Fibroblast of skin of back (primary cell): ENCODE measurements at places on chromosomes 6 and 20.

DNA sequence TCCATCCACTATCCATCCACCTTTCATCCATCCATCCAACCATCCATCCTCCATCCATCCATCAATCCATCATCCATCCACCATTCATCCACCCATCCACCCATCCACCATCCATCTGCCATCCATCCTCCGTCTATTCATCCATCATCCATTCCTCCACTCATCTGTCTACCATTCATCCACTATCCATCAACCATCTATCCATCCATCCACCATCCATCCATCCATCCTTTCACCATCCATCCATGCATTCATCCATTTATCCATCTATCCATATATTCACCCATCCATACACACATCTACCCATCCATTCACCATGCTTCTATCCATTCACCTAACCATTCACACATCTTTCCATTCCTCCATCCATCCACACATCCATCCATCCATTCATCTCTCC is 207.0 kb upstream of the CDH4 start:
- DNase-seq, result no peak

DNA sequence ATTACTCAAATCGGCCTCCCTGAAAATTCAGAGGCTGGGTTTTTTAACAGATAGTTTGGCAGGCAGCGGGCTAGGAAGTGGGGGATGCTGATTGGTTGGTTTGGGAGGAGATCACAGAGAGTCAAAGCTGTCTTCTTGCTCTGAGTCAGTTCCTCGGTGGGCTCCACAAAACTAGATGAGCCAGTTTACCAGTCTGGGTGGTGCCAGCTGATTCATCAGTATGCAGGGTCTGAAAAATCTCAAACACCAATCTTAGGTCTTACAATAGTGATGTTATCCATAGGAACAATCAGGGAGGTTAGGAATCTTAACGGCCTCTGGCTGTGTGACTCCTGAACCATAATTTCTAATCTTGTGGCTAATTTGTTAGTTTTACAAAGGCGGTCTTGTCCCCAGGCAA is 190.7 kb downstream of the C6orf118 start:
- DNase-seq, result no peak

DNA sequence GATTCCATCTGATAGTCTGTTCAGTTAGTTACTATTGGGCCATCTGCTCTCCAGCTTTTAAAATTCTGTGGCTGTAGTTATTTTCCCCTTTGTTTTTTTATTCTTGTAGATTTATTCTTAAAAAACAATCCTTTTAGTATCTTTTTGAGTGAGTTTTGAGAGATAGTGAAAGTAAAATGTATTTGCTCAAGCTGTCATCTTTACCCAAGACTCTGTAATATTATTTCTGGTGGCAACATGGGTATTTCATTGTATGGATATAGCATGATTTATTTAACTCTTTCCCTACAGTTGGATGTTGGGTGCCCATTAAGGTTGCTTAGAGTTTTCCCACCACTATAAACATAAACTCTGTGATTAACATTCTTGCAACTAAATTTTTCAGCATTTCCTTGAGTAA is 24.6 kb downstream of the STK4 start:
- no peak for DNase-seq

- DNase-seq, result no peak
Measured at GRCh38 chr6:109834131-109834530, 143.0 kb downstream of the FIG4 start.

- no peak for DNase-seq
Measured at GRCh38 chr6:36319436-36319762, 17.3 kb downstream of the BNIP5 start.

DNA sequence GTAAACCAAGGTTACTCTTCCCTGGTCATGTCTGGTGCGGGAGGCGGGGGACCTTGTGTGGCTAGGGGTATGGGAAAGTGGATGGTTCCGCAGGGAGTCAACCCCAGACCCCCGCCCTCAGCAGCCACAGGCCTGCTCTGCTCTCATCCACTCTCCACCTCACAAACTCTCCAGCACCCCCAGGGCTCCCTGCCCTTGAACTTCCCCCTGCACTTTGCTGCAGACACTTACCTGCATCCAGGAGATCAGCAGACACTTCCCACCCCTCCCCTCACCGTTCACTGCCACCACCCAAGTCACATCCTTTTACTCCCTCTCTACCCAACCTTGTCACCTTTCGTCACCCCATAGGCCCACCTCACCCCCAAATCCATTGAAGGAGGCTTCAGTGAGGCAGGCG is 3.9 kb upstream of the RAET1L start:
- no peak for DNase-seq

DNA sequence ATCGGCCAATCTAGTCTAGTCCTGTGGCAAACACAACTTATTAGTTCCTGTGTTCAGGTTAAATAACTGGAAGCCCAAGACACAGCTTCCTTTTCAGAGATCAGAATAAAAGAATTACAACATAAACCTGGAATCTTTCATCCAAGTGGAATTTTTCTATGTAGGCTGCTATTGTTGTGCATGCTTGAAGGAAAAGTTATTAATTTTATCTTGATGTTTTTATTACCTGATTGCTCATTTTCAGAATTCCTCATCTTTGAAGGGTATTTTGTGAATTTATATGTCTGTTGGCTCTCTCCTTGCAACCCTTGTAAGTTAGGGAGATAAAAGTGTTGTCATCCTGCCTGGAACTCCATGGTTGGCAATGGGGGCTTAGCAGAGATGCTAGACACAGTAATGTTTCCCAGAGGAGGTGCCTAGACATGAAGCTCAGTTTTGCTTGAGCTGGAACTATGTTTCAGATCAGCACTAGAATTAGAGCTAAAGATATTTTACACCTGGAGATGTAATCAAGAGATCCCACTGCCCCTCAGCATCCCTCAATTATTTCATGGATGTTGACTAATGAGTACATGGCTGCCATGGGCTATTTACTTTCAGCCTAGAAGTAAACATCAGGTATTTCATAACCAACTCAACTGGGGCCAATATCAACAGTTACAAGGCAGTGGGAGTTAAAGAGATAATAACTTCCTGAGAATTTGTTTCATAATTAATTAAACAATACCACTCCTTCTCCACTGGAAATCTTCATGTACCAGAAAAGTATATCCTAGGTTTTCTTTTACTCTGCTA is 367.0 kb upstream of the MARCKS start:
- no peak for DNase-seq

- no peak for DNase-seq
Measured at GRCh38 chr20:32132911-32133549, 23.5 kb downstream of the TM9SF4 start.

GRCh38 chr6:53734473-53735299 is 60.1 kb upstream of the LRRC1 start:
- DNase-seq, result peak; percentile 29

- DNase-seq, result no peak
Measured at GRCh38 chr6:158663625-158664165, 13.8 kb downstream of the SYTL3 start.

- DNase-seq, result no peak
Measured at GRCh38 chr6:7270320-7271204, 42.4 kb downstream of the SSR1 start.

GRCh38 chr6:135475292-135475886 is 22.2 kb downstream of the AHI1 start:
- DNase-seq, result no peak

DNA sequence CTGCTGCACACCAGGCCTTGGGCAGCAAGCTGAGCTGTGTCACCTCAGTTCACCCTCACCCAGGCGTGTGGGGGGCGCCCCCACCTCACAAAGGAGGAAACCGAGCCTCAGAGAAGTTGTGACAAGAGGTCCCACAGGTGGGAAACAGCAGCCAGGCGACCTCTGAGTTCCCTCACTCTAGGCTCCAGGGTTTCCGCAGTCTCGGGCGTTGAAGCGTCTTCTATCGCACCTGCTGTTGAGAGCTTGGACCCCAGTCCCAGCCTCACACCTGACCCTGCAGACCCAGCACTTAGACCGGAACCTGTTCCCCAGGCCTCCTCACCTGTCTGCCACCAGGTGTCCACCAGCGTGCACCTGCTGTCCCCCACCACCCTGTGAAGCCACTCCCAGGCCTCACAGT is 22.3 kb upstream of the APMAP start:
- no peak for DNase-seq

DNA sequence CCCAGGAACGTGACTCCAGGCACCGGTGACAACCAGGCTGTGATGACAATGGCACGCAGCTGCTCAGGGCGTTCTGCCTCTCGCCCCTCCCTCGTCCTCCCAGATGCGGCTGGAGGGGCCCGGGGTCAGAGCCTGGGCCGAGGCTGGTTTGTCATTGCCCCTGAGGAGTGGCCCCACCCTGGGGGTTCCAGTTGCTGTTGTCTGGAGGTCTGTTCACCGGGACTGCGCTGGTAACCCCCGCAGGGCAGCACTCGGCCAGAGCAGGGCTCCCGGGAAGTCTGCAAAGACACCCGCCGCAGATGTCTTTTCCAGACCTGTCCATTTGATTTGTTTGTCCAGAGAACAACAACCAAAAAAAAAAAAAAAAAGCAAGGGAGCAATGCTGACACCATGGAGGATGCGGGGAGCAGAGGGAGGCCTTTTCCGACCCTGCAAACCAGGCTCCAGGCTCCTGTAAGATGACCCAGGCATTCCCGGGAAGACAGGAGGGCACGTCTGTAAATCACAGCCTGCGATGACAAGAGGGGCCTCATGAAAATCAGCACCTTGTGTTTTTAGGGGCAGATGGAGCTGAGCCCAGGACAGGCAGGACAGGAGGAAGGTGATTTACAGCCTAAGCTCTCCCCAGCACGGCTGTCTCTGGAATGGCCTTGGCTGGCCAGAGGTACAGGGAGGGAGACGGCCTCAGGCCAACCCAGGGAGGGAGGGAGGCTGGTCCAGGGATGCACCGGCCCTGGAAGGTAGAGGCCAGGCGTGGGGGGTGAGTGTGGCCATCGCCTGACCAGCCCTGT is 189.3 kb downstream of the ERMARD start:
- no peak for DNase-seq

GRCh38 chr20:59399426-59400099 is 99.2 kb downstream of the EDN3 start:
- DNase-seq, result no peak

DNA sequence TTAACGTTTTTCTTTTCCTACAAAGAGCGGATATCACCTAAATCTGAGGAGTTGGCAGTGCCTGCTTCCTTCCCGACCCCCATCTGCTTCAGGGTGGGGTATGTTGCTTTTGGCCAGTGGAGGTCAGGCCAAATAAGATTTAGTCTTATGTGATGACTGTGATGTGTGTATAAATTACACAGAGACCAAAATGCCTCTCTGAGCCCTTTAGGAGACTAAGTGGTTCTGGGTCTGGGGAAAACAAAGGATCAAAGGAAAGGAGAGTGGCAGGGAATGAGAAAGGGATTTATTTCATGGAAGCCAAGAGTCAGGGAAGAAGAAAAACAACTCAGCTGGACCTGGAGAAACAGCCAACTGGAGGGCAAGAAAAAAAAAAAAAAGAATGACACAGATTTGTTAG is 39.1 kb upstream of the TBC1D7 start:
- no peak for DNase-seq

- peak; percentile 47 for DNase-seq
Measured at GRCh38 chr20:51700809-51701285, 67.3 kb downstream of the ATP9A start.

- DNase-seq, result no peak
Measured at GRCh38 chr6:2752477-2753109, 1.9 kb upstream of the MYLK4 start.

GRCh38 chr20:63096681-63097335 is 90.0 kb upstream of the BHLHE23 start:
- no peak for DNase-seq

GRCh38 chr6:44967481-44967880 is 360.6 kb upstream of the RUNX2 start:
- DNase-seq, result no peak

- DNase-seq, result no peak
Measured at GRCh38 chr20:35333606-35334005, 41.4 kb upstream of the FAM83C start.

DNA sequence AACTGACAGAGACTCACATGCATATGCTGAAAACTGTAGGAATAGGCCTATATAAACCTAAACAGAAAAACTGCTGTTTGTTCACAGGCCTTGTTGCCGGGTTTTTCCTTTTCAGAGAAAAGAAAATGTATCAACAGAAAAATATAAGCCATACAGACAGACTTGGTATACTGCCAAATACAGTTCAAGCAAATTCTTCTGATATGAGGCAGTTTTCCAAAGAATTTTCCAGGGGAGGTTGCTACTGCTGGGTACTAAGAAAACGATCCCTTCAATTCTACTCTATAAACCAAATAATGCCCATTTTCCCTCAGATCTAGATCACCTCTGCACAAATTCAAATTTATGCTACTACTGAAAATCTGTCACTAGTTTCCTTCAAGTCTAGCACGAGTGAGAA is 59.4 kb downstream of the ME1 start:
- peak; percentile 84 for DNase-seq

DNA sequence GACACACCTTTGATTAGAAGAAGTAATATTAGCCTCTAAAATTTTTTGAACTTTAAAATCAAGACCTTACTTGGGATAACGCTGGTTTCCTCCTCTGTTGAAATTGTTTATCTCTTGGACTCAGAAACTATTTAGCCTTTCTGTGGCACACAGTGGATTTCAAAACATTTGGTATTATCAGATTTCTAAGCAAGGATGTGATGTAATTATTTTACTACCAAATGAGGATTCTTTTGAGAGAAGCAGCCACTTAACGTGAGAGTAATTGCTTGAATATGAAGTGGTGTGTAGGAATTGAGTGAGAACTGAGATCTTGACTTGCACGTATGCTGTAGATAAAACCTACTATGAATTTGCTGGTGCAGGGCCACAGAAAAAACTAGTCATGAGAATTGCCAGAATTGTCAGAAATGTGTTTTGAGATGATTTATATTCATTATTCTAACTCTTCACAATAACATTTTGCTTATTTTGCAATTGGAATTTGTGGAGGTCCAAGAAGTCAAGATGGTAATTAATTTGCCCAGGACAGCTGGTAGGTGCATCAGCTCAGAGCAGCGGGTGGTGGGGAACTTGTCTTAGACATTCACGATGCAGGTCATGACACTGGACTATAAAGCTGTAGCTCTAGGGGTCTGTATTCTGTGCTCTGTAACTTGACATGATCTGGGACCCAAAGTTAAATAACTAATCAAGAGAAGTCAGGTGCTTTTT is 53.4 kb downstream of the AKAP12 start:
- no peak for DNase-seq

DNA sequence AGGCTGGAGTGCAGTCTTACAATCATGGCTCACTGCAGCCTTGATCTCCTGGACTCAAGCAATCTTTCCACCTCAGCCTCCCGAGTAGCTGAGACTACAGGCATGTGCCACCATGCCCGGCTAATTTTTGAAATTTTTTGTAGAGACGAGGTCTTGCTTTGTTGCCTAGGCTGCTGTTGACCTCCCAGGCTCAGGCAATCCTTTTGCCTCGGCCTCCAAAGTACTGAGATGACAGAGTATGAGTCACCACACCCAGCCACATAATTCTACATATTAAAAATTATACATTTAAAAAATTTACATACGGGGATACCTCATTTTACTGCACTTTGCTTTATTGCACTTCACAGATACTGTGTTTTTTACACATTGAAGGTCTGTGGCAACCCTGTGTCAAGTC is 115.1 kb downstream of the MAN1A1 start:
- DNase-seq, result no peak
